Kidney (tissue), 22 donors: ENCODE measurements at places on chromosomes 11 and 22. TPM values are rescaled to one million over a fixed set of nuclear protein-coding genes. Genes with fewer than 3 reads are reported as not detected.

The CFAP68 gene
- total RNA-seq: 29.5 TPM

The IFITM1 gene
- total RNA-seq: 440 TPM

The TEX12 gene
- total RNA-seq: not detected

The KCNK4 gene
- not detected for total RNA-seq

The SEPTIN3 gene
- total RNA-seq: 0.22 TPM

The FJX1 gene
- total RNA-seq: 7.9 TPM

The ADAMTS15 gene
- total RNA-seq: 6.2 TPM

The CPT1B gene
- total RNA-seq: 34.3 TPM

The POTEH gene
- total RNA-seq: not detected

The PRRG4 gene
- 18.4 TPM for total RNA-seq

The OR4D5 gene
- total RNA-seq: not detected

GRCh38 chr11:24747275-24748251, 250.7 kb downstream of the LUZP2 start:
- DNase-seq: no peak

- DNase-seq: no peak
These were observed 1052.3 kb downstream of the NTM start for GRCh38 chr11:132422722-132423121.

GRCh38 chr11:121909596-121909995, 206.4 kb downstream of the BLID start:
- no peak for DNase-seq

DNA sequence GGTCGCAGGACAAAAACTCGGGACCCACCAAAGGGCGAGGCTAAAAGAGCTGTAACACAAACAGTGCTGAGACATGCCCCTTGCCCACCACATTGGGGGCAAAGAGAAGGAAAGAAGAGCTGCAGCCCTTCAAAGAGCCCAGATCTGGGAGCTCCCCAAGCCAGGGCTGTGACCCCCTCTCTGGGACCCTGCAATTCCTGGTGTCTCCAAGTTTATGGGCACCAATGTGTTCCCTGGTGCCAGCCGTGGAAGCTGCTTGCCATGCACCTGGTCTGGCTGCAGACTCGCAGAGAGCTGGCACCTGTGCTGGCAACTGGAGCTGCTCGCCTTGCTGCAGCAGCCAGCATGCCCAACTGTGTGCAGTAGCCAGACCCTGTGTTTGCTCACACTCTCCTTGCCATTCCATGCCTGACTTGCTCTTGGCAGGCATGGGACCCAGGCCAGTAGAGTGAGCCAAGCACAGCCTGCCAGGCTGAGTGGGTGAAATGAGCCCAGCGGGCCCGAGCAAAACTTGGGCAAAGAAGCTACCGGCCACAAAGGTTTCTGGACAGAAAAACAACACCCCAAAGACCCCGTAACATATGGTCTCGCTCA, 16.0 kb downstream of the RRP8 start:
- DNase-seq: no peak

DNA sequence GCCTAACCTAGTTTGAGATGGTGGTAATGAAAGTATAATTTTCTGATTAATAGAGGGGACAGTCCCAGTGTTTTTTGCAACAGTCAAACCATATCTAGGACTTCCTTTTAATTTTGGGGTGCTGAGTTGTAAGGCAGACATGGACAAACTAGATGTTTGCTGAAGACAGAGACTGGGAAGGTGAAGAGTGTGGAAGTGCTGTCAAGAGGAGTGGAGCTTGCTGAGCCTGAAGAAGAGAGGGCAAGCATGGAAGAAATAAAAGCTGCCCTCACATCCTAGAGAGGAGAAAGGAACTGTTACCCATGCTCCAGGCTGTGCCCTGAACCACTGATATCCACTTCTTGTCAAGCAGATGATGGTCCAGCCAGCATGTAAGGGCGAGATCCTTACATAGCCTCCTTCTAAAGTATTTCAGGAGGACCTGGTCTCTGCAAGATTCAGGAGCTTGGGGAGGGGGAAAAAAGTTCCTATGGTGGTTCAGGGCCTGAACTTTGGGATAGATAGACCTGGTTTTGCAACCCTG, 51.4 kb downstream of the PRR5L start:
- DNase-seq: no peak

- DNase-seq: no peak
These were observed 223.0 kb downstream of the TBC1D22A start for GRCh38 chr22:46985507-46985882.

GRCh38 chr22:24583221-24584165, 9.4 kb downstream of the LRRC75B start:
- peak; percentile 40 for DNase-seq

- DNase-seq: no peak
These were observed 12.2 kb upstream of the DCHS1 start for GRCh38 chr11:6667733-6668374.

GRCh38 chr11:86977441-86978050, 22.4 kb upstream of the FZD4 start:
- DNase-seq: no peak

DNA sequence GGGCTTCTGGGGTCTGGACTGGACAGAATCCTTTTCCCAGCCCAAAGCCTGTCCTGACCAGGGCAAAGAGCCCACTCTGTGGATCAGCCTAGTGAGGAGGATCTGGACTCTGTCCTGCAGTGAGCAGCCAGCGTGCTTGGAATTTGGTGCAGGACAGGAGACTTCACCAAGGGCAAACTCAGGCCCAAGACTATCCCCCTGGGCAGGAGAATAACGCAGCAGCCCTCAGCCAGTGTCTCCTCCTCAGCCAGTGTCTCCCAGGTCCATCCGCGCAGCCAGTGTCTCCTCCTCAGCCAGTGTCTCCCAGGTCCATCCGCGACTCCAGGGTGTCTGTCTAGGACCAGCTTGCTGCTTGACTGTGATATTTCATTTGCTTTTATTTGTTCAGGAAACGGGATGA, 1334.0 kb downstream of the TBC1D22A start:
- no peak for DNase-seq

DNA sequence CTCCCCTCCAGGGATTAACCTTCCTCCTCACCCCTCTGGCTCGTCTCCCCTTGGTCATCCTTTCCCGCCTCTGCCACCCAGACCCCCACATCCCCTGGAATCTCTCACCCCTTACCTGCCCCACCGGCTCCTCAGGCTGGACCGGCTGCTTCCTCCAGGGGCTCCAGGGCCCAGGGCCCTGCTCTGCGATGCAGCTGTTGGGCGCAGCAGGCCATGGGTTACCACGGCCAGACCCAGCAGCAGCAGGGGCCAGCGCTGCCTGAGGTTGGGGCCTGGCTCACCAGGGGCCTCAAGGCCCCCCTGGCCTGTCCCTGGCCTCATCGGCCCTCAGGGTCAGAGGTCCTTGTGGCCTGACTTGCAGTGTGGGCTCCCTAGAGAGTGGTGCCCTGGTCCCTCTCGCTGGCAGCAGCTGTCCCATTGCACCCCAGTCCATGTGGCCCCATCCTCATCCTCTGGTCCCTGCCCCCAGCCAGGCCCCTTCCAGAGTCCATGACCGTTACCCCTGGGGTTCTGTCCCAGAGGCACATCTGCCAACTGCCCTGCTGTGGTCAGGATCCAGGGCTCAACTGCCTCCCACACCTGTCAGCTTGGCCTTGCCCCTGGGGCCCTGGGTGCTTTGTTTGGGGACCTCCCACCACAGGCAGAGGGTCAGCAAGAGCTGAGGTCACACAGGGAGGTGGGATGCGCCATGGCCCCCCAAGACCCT, at the start of gene IGLL1:
Gene IGLL1, minus strand, starts transcription at position 421 of the 706 bp plus-strand sequence. Its CDS starts 100 bp downstream, at position 321.
- DNase-seq: no peak

GRCh38 chr22:46674367-46674781, 54.2 kb downstream of the GRAMD4 start:
- no peak for DNase-seq

GRCh38 chr22:39819429-39819828, 74.1 kb downstream of the ENTHD1 start:
- DNase-seq: no peak

DNA sequence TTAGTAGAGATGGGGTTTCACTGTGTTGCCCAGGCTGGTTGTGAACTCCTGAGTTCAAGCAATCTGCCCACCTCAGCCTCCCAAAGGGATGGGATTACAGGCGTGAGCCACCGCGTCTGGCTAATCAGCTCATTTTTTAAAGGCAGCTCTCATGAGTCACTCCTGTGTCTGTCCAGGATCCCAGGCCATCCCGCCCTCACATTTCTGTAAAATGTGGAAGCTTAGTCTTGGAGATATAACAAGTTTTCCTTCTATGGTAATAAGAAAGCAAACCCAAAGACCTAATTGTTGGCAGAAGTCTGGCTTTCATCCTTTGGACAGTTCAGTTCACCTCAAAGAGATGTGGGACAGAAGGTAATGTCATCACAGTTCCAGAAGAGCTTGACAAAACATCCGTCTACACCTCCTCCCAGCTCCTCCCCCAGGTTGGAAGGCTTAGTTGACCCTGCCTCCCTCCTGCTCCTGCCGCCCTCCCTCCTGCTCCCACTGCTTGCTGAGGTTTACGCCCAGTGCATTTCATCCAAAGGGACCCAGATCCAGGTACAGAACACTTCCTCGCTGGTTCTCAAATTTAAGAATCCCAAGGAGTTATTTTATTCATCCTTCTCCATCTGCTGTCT, 6.4 kb downstream of the DRD2 start:
- no peak for DNase-seq

- DNase-seq: no peak
These were observed 409.6 kb downstream of the GUCY1A2 start for GRCh38 chr11:106608677-106609076.

DNA sequence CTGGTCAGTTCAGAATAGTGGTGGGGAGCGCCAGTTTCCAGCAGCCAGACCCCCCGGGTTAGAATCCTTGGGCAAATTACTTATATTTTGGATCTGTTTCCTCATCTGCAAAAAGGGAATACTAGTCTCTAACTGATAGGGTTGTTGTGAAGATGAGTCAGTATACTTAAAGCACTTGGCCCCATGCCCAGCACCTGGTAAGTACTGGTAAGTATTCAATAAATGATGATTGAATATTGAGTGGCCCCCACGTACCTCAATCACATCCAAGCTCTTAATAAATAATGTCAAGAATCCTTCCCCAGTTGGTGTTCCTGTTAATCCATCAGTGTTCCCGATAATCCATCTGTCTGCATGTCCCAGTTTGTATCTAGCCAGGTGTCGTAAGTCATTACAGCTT, 12.1 kb downstream of the ACP2 start:
- no peak for DNase-seq

DNA sequence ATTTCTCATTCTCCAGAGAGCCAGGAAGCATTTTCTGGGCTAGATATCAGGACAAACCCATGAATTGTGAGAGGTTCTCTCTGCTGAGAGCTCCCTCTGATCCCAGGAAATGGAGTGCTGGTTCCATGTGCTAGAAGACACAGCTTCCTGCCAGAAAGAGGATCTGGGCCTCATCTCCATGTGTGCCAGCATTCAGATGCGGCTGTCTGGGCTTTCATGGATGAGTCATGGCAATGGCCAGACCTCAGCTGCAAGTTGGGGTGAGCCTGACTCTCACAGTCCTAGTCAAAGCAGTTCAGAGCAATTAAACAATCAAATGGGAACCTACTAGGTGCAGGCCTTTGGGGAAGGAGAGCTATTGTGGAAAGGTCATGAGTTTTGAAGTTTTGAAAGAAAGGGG, 82.3 kb upstream of the EED start:
- DNase-seq: no peak

DNA sequence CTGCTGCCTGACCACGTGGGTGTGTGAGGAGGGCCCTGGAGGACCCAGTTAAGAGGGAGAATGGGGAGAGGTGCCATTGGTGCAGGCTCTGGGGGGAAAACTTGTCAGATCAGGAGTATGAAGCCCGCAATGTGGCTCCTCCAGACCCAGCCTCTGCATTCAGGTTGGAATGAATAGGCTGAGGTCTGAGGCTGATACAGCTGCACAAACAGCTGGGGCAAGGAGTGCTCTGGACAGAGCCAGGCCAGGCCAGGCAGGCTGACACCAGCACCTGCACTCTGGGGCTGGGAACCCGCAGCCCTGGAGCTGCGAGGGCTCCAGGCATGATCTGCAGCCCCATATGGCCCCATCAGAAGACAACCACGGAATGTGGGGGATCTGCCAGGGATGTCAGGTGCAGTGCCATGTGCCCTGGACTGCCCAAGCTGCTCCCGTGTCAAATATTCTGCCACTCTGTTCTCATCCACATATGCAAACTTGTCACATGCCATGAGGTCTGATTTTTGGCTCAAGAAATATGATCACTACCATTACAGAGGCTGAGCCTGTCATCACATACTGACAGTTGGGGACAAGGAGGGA, 27.2 kb upstream of the KCNJ11 start:
- DNase-seq: no peak
